Sciatic nerve (tissue), 2 donors: ENCODE measurements at places on chromosomes 16 and 17. TPM values are rescaled to one million over a fixed set of nuclear protein-coding genes. Genes with fewer than 3 reads are reported as not detected.

- no peak for DNase-seq
Observed at GRCh38 chr17:16351831-16352230, 1.4 kb downstream of the CENPV start.

ABCA9 gene
- 118 TPM for total RNA-seq

- DNase-seq = no peak
Observed at GRCh38 chr17:15124264-15124595, 140.9 kb downstream of the PMP22 start.

DNA sequence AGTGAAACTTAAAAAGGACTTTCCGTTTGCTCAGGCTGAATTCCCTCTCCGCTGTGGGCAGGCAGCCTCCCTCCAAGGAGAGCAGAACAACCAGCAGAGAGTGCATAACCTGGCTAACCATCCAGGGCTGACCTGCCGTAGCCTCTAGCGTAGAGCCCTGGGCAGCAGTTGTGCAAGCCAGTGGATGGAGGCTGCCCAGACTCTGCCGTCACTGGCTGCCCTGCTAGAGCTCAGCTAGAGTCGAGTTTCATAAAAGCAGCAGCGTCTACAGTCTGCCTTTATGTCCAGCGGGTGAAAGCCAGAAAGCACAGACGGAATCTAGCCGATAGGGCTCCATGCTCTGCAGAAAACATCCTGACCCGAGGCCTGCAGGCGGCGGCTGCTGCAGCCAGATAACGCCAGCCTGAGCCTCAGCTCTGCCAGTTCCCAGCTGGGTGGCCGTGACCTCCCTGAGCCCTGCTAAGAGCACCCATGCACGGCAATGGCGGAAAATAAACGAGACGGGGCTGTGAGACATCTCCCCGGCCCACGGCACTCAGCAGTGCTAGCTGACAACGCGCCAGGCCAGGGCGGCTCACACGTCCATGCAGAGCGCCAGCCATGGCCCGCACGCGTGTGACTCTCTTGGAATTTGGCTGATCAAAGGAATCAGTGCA, 231.3 kb downstream of the ENGASE start:
- DNase-seq = no peak

PIK3R6 gene
- total RNA-seq = 2.1 TPM

DNA sequence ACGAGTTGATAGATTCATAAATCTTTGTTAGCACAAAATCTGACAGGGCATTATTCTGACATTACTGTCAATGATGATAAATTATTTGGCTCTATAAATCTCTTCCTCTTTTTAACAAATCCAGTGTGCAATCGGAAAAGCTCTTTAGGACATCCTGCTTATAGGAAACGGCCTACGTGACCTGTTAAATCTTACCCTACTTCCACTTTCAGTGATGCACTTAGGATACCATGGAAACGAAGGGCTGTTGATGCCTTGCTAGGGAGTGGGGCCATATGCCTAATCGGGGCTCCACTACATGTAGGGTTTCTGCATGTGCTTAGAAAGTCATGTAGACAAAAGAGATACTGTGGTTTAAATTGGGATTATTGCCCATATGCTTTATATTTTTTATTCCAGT, 27.2 kb downstream of the ZNF594 start:
- no peak for DNase-seq

- no peak for DNase-seq
Observed at GRCh38 chr17:32852811-32853210, 24.1 kb downstream of the MYO1D start.

- DNase-seq = no peak
Observed at GRCh38 chr17:81347437-81347836, 47.8 kb upstream of the BAHCC1 start.

NKD1 gene
- 37.0 TPM for total RNA-seq

DNA sequence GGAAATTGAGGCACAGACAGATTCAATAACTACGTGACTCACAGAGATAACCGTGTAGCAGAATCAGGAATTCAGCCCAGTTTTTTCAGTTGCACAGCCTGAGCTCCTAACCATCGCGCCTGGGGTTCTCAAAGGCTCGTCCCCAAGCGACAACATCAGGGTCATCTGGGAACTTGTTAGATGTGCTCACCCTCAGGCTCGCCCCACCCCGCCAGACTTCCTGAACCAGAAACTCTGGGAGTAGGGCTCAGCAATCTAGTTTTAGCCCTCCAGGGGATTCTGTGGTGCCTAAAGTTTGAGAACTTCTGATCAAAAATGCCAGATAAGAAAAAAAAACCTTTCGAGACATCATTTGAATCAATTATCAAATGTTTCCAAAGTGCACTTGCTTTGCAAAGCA, 559.8 kb downstream of the WWOX start:
- DNase-seq = no peak

DNA sequence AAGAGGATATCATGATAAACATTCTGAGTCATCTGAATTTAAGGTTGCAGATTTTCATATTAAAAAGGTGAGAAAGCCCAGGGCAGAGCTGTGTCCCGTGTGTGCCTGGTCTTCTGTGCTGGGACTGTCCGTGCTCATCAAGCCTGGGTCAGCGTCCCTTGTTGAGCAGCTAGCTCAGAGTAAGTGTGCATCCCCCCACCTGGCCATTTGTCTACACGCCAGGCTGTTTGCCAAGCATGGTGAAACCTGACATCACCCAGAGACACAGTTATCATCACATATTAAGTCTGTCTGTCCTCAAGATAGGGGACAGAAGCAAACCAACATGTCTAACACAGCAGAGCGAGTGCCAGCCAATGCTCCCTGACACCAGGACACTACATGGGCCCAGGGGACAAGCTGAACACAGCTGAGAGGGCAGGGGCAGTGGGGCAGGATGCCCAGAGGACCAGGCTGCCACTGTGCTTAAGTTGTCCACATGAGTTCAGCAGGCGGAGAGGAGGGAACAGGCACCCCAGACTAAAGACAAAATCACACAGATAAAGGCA, 57.9 kb upstream of the CNEP1R1 start:
- no peak for DNase-seq

GRCh38 chr17:11296994-11297393, 56.0 kb downstream of the SHISA6 start:
- DNase-seq = no peak

- DNase-seq = no peak
Observed at GRCh38 chr17:72097144-72097543, 23.7 kb upstream of the SOX9 start.

FN3K gene
- 57.2 TPM for total RNA-seq

DNA sequence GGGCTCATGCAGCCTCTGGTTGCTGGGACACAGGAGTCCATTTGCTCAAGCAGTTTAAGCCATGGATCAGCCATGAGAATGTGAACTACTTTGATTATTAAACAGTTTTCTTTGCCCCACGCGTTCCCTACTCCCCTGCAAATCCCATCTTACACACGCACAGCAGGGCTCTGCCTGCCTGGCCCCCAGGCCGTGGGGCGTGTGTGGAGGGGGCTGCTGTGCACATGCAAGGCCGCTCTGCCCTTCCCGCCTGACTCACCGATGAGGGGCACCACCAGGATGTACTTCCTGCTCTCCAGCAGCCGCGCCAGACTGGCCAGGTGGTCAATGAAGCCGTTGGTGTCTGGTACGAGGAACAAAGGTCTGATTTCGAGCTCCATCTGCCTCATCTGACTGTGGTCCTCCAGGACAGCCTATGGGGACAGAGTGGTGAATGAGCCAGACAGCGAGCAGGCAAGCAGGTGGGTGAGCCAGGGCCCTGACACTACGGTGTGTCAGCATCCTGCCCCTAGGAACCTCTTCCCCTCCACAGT, 13.7 kb downstream of the HIC1 start:
- no peak for DNase-seq

DNA sequence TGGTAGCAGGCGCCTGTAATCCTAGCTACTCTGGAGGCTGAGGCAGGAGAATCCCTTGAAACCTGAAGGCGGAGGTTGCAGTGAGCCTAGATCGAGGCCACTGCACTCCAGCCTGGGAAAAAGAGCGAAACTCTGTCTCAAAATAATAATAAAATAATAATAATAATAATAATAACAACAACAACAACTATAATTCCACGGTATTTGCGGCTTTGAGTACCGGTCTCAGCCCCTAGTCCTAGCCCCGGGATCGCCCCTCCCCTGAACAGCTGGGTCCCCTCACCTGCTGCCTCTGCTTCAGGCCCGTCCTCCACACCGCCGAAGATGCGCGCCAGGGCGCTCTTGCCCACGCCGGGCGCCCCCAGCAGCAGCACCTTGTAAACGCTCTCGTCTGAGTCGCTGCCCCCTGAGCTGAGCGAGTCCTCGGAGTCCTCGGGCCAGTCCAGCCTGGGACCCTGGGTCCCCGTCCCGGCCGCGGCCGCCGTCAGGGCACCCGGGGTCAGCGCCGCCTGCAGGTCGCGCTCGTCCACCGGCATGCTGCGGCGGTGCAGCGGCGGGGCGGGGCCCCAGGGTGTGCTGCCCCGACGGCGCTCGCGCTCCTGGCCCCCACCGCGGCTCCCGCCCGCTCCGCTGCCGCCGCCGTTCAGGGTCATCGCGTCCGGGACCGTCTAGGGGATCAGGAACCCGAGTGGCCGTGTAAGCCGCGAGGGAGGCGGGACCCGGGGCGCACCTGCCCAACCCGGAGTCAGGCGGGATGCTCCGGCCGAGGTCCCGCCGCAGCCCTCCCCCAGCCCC, 611 bp downstream of the RRAD start:
- DNase-seq = no peak

DNA sequence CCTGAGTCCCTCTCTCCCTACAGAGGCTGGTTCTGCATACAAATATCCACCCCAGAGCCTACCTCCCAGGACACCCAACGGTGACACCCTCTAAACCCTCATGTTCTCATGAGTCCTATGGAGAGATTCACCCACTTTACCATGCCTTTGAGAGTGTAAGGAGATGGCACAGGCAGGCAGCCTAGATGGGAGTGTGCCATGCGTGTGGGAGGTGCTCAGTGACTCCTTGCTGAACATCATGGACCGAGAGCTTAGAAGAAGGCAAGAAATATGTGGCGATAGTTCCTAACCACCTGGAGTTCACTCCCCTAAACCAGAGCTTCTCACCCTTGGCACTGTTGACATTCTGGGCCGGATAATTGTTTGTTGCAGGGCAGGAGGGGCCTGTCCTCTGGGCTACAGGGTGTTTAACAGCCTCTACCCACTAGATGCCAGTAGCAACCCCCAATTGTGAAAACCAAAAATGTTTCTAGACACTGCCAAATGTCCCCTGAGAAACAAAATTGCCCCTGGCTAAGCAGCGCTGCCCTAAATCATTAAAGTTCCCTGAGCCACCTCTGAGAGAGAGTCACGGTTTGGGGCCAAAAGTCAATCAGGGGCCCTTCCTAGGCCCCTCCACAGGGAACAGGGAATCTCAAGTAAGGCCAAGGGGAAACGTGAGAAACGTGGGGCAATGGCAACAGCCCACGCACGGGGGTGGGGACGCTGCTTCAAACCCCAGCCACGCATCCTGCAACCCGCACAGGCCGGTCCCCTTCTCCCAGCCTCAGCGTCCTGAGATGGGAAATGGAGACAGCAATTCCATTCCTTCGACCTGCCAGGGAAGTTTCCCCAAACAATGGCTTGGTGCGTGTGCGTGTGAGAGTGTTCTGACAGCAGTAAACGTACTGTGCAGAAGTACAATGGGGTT, 66.8 kb downstream of the C16orf78 start:
- no peak for DNase-seq

BCL6B gene
- 24.5 TPM for total RNA-seq

- no peak for DNase-seq
Observed at GRCh38 chr17:8294814-8295316, 335 bp downstream of the SLC25A35 start.

GRCh38 chr16:62225675-62226074, 189.4 kb upstream of the CDH8 start:
- DNase-seq = peak; percentile 69
